ENCODE measurements at places on chromosomes 2 and 18. TPM values are rescaled to one million over a fixed set of nuclear protein-coding genes. Genes with fewer than 3 reads are reported as not detected.

ZC3H6 gene
- total RNA-seq, result 4.3 TPM

GKN2 gene
- not detected for total RNA-seq

SPRED2 gene
- total RNA-seq, result 17.4 TPM

RASGRP3 gene
- total RNA-seq, result 0.72 TPM

SP140 gene
- total RNA-seq, result 0.36 TPM

SNED1 gene
- 127 TPM for total RNA-seq

C1GALT1C1L gene
- 1.2 TPM for total RNA-seq

AGPS gene
- 32.1 TPM for total RNA-seq

DSG4 gene
- total RNA-seq, result not detected

ZNF2 gene
- total RNA-seq, result 10.9 TPM

HOXD12 gene
- total RNA-seq, result not detected

CHRND gene
- total RNA-seq, result not detected

FAM124B gene
- total RNA-seq, result not detected

IHH gene
- total RNA-seq, result under 0.01 TPM

EVA1A gene
- 70.9 TPM for total RNA-seq

ABCG5 gene
- not detected for total RNA-seq

LDAH gene
- 17.4 TPM for total RNA-seq

TFCP2L1 gene
- total RNA-seq, result not detected

WDR12 gene
- 18.6 TPM for total RNA-seq

MARCO gene
- total RNA-seq, result not detected

WNT10A gene
- total RNA-seq, result not detected

MTIF2 gene
- 51.9 TPM for total RNA-seq

SATB2 gene
- 54.5 TPM for total RNA-seq

GPAT2 gene
- total RNA-seq, result 2.2 TPM

CNDP1 gene
- not detected for total RNA-seq

STARD6 gene
- not detected for total RNA-seq

CFAP65 gene
- total RNA-seq, result not detected

COL6A3 gene
- total RNA-seq, result 4,247 TPM

SPHKAP gene
- not detected for total RNA-seq

RESP18 gene
- total RNA-seq, result not detected

BOLL gene
- not detected for total RNA-seq

SERPINB4 gene
- total RNA-seq, result not detected

SERPINB12 gene
- total RNA-seq, result not detected

SLC19A3 gene
- 0.36 TPM for total RNA-seq

GNAL gene
- 0.59 TPM for total RNA-seq

ACOXL gene
- total RNA-seq, result not detected

LDLRAD4 gene
- 0.88 TPM for total RNA-seq

ALPP gene
- total RNA-seq, result not detected

FOXI3 gene
- total RNA-seq, result not detected

ASPRV1 gene
- 0.29 TPM for total RNA-seq

ECEL1 gene
- total RNA-seq, result not detected

CNTNAP5 gene
- total RNA-seq, result not detected

ADD2 gene
- total RNA-seq, result not detected

DLGAP1 gene
- total RNA-seq, result not detected

GALR1 gene
- not detected for total RNA-seq

UNC80 gene
- not detected for total RNA-seq

PCARE gene
- total RNA-seq, result not detected

MTERF4 gene
- total RNA-seq, result 30.0 TPM
